ENCODE measurements at places on chromosomes 7 and 10. TPM values are rescaled to one million over a fixed set of nuclear protein-coding genes. Genes with fewer than 3 reads are reported as not detected.

Gene TUBB8
- not detected for total RNA-seq

DNA sequence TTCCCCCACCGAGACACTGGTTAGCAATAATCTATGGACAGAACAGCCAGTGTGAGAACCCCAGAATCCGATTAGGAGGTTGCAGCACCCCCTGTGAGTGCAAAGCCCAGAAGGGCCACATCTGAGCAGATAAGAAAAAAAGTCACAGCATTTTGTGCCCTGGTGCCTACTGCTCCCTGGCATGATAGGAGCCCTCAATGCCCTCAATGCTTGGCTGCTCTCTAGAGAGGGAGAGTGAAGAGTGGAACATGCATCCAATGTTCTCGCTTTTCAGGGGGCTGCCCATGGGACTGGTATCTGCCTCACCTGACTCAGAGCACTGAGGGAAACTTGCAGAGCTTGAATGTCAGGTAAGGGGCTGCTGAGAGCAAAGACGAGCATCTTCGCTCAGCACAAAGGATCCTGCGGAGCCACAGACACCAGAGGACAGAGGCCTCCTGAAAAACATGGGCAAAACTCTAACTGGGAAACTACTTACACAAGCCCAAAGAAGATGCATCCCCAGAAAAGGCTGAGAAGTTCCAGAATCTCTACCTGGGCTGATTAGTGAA is 98.0 kb upstream of the FAM20C start:
- DNase-seq = no peak

DNA sequence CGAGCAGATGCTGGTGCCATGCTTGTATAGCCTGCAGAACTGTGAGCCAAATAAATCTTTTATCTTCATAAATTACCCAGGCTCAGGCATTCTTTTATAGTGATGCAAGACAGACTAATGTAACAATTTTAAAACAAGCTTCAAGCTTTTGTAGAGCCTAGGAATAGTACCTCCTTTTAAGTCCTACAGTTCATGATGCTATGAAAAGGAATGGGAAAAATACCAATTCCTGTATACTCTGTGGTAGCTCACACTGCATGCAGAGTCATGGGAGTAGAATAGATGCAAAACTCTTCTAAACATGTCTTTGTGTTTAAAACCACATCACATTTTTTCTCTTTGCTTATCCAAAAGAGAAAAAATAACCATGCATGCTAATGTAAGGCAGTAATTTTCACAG is 66.6 kb upstream of the WNT16 start:
- no peak for DNase-seq

- no peak for DNase-seq
Measured at GRCh38 chr7:69698109-69698825, 100.0 kb downstream of the AUTS2 start.

GRCh38 chr7:142323706-142324105 is 65.8 kb upstream of the PRSS58 start:
- no peak for DNase-seq

DNA sequence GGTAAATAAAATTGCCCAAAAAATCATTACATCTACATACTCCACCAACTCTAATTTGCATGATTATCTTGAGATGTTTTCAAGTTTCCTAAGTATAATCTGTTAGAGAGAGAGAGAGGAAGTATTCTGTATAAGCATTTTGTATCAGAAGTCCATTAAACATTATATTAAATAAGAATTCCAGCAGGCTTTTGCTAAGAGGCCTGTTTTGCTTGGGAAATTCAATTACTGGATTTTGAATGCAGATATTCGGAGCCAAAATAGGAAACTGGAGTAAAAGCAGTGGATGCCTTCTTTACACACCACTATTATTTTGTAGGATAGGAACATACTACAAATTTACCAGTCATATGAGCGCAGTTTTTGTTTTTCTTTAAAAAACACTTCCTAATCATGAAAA is 727.8 kb downstream of the CNTNAP2 start:
- no peak for DNase-seq

DNA sequence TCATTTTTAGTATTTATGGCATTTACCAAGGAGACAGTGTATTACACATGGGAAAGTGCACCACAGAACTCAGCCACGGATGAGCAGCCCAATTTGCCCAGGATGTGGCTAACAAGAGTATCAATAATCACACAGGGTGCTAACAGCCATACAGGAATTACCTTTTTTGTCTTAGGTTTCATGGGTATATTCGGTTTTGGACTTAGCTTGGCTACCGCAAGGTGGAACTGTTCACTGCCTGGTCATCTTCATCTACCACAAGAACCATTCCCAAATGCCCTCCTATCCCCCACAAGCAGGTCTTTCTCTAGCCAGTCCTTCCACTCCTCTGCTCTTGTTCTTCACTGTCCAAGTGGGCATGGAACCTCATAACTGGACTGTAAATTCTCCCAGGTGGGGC is 6.0 kb downstream of the PDLIM1 start:
- no peak for DNase-seq

- no peak for DNase-seq
Measured at GRCh38 chr7:22990588-22990949, 23.4 kb downstream of the HYCC1 start.

GRCh38 chr10:104641187-104641936 is at the start of gene SORCS3:
Gene SORCS3, plus strand, starts transcription at chr10:104641290.
- DNase-seq = no peak

DNA sequence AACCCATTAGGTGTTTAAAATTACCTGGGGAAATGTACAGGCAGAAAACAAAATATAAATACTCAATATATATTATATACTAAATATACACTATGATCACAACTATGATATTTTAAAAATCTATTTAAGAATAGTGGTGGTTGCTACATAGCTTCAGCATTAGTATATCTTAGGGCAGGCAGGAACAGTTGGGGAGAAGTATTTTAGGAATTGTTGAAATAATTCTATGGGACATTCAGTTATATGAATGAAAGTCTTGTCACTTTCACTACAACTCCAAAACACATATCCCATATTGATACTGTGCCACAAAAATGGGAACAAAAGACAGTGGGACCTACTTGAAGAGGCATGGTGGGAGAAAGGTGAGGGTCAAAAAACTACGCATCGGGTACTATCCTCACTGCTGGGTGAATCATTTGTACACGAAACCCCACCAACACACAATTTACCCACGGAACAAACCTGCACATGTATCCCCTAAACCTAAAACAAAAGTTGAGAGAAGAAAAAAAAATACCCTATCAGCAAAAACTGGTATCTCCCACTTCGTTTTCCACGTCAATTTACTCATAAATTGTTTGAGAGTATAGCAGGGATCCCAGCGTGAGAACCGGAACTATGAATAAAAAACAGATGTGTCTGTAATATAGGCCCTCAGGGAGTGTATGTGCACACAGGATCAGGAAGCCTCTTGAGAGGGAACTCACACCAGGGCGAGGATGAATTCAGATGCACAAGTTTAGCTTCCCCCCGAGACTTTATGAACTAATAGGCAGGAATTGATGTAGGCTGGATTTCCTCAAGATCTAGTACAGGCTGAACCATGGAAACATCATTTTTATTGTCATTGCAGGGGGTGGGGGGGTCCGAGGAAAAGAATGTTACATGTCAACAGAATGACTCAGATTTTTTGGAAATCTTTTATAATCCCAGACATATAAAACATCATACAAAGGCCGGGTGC is 16.2 kb downstream of the SLC16A12 start:
- no peak for DNase-seq

Gene GBX1
- not detected for total RNA-seq

- DNase-seq = no peak
Measured at GRCh38 chr7:33591490-33591889, 313.8 kb upstream of the BMPER start.

DNA sequence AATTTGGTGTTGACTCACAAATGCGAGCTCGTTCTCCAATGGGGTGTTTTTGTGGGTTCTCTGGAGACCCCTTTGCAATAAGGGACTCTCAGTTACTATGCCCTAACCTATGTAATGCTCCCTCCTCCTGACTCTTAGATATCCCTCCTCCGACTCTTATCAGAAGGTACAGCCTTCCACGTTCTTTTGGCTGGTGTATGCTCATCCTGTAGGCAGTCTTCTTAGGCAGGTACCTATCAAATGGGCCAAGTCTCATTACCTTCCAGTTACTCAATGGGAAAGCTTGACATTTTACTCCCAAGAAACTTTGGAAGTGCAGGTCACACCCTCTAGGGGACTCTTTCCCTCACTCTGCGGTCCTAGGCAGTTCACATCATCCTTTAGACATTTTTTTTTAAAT is 32.6 kb downstream of the SLC26A5 start:
- no peak for DNase-seq

GRCh38 chr10:70571636-70572439 is 30.7 kb downstream of the PRF1 start:
- DNase-seq = no peak

- DNase-seq = no peak
Measured at GRCh38 chr10:17766731-17767130, 14.7 kb downstream of the TMEM236 start.

DNA sequence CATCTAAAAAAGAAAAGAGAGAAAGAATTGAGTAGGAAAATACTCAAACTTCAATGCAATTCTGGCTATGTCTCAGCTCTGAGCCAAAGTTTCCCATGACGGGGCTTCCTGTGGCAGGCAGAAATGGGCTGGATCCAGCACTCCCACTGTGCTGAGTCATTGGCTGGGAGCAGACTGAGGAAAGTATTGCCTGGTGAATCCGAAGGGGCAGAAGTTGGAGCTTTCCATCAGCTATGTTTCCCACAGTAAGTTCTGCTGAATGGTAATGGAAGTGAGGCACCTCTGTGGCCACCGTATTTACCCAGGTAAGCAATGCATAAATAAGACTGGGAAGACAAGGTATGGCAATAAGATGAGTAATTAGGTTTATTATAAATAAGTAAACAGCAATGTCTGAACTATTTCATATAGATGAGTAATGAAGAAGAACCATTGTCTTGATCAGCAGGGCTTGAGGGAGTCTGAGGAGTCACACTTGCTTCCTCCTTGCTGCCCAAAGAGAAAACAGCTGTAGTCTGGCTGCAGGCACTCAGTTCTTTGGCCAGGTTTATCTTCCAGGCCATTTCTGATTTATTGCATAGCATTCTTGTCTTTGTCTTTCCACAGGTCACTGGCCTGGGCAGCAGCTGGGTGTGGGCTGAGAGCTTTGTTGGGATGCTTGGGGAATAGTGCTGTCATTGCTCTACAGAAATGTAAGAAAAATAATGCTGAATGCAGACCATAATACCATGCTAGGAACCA is 255.3 kb downstream of the DNAJB9 start:
- peak; percentile 9 for DNase-seq

DNA sequence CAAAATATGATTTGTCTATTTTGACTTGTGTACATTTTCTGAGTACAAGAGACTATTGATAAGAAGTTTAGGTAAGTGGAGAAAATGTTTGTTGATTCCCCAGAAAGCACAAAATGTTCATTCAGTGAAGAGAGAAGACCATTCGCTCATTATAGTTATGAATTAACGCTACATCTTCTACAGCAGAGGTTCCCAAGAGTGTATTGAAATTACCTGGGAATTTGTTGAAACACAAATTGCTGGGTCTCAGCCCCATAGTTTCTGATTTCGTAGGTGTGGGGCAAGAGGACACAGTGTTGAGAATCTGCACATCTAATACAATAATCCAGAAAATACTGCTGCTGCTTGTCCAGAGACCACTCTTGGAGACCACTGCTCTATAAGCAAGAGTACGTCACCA is 24.2 kb downstream of the JAZF1 start:
- DNase-seq = no peak

- no peak for DNase-seq
Measured at GRCh38 chr7:1993031-1993695, 239.6 kb downstream of the MAD1L1 start.

DNA sequence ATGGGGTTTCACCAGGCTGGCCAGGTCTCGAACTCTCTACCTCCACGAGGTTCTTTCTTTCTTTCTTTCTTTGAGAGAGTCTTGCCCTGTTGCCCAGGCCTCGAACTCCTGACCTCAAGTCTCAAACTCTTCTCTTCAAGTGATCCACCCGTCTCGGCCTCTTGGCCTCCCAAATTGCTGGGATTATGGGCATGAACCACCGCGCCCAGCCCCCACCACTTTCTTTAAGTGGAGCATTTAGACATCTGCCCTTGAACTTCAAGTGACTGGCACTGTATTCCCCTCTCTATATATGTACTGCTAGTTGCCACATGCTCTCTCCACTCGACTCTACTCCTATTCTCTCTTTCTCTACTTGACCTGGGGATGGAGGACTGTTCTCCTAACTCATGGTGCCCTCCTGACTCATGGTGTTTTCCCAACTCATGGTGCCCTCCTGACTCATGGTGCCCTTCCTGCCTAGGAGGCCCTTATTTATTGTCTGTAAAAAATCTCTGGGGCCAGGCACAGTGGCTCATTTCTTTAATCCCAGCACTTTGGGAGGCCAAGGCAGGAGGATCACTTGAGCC is 19.3 kb upstream of the ACHE start:
- no peak for DNase-seq

DNA sequence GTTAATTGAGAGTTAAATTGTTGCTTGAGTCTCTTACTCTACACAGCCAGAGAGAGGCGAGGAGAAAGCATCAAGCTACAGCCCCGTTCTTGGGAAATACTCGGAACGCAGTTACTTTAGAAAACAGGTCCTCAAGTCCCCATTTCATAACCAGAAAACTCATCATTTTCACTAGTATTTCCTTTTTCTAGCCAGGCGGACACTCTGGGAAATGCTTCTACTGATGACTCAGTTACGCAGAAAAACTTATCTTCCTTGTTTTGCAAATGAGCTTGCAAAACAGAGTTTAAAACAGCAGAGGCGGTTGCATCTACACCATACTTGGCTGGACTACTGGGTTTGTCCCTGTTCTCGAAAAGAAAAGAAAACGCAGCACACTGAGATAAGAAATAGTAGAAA is 111.4 kb upstream of the FGFR2 start:
- DNase-seq = no peak

GRCh38 chr10:1297566-1298301 is 241.5 kb downstream of the WDR37 start:
- no peak for DNase-seq

Gene ACTL6B
- total RNA-seq = not detected

DNA sequence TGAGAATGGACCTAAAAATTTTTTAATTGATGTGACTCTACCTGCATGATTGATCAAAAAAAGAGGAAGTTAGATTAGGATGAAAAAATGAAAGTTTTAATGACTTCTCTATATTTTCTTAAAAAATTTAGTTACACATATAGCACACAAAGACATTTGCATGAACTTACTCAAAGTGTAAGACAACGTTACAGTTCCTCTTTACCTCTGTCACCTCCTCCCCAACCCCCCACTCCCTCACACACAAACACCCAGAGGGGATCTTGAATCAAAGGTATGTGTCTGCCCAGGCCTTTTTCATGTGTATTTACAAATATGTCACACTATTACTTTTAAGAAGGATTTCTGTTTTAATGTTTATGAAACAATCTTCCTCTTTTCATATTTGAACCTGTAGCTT is 20.6 kb upstream of the CDCA7L start:
- DNase-seq = no peak

GRCh38 chr7:134478707-134479106 is 19.8 kb upstream of the AKR1B1 start:
- DNase-seq = no peak

Data from ascending aorta (tissue), 2 donors.